Cortex of kidney (tissue), 1 donor: ENCODE measurements at places on chromosomes 4 and X.

- DNase-seq, result no peak
Measured at GRCh38 chr4:73740353-73740778, at the start of gene CXCL8. Gene CXCL8 (plus strand): TSS chr4:73740569. CDS start chr4:73740659, 90 bp downstream.

DNA sequence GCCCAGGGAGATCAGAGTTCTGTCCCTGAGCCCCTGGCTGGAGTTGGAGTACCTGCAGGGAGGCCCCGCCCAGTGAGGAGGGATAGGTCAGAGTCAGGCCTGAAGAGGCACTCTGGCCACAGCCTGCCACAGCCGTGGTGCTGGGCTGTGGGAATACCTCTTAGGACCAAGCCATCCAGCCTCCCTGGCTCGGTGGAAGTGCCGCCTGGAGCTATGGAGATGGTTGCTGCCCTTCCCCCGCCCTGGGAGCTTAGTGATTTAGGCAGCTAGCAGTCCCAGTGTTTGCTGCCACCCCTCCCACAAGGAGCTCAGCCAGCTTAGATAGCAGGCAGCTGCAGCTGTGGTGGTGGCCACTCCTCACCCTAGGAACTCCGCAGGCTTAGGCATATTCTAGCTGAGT, 446.3 kb upstream of the GNPDA2 start:
- DNase-seq, result no peak

GRCh38 chr4:7389101-7389701, 45.5 kb downstream of the PSAPL1 start:
- no peak for DNase-seq

DNA sequence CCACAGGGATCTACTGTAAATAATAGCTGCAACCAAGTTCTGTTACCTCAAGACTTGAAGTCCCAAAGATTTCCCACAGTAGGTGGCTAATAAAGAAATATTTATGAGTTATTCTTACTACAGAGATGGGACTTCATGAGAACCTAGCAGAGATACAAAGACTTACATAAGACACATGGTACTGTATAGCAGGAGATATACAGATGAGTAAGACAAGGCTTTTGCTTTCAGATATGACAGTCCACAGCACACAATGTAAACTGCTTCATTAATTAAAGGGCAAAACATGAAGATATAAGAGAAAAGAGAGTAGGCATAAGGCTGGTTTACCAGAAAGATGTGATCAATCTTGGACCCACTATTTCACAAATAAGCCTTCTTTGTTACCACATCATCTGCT, 6.6 kb downstream of the ANKRD17 start:
- DNase-seq, result no peak

DNA sequence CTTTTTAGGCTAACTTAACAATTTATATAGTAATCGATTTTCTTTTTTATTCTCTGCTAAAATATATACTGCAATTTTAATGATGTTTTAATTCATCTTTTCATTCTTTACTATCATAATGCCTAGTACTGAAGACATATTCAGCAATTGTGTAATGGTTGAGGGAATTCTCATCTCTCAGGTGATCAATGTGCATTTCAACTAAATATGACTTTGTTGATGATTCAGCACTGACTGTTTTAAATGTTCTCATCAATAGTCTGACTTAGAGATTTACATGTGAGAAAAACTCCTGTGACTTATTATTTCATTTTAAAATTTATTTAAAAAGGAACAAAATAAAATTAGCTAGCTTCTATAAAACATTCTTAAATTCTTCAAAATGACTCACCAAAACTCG, 1450.3 kb downstream of the STIM2 start:
- no peak for DNase-seq

GRCh38 chr4:157421365-157421764, 200.8 kb downstream of the GRIA2 start:
- DNase-seq, result no peak

DNA sequence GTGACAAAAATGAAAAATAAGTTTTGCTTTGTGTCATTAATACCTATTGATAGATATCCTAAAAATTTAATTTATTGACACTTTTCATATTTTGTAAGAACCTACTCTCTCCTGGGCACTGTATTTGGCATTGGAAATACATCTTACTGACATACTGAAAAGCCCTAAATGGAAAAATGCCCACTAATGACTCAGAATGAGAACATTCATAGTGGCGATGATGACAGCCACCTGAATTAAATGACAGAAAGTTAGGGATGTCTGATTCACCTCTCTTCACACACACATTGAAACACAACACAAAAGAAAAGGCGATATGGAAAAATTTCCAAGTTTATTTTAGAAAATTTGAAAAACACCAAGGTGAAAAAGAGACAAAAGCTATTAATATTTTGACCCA, 992.3 kb downstream of the STPG2 start:
- no peak for DNase-seq

- DNase-seq, result no peak
Measured at GRCh38 chrX:150339736-150340135, 23.4 kb upstream of the MAMLD1 start.

DNA sequence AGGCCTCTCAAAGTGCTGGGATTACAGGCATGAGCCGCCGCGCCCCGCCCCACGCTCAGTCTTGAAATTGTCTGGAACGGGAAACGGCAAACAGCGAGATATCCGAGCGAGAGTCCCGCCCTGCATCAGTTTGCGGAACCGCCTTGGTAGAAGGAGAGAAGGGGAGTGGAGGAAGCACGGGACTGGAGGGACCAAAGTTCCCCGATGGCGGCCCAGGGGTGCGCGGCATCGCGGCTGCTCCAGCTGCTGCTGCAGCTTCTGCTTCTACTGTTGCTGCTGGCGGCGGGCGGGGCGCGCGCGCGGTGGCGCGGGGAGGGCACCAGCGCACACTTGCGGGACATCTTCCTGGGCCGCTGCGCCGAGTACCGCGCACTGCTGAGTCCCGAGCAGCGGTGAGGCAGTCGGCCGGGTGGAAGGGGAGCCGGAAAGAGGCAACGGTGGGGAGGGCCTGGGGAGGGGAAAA, at the start of gene BST1:
Gene BST1 (plus strand): TSS at position 125 of the 463 bp plus-strand sequence. CDS start 80 bp downstream, at position 205.
- DNase-seq, result peak; percentile 16

DNA sequence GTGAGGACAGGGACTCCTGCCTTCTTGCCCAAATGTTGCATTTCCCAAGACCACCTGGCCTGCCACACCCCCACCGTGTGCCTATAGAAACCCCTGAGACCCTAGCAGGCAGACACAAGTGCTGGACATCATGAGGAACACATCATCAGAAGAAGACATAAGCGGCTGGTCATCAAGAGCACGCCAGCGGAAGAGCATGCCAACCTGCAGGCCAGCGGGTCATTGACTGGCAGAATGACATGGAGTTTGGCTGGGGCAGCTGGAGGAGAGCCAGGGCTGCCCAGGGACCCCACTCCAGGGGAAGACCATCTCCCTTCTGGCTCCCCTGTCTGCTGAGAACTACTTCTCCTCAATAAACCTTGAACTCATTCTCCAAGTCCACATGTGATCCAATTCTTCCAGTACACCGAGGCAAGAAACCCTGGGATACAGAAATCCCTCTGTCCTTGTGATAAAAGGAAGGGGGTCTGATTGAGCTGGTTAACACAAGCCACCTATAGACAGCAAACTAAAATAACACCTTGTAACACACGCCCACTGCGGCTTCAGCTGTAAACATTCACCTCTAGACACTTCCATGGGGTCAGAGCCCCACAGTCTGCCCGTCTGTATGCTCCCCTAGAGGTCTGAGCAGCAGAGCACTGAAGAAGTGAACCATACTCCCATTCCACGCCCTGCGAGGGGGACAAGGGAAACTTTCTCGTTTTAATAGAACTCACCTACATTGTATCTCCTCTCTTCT, 164.8 kb upstream of the EMCN start:
- no peak for DNase-seq

DNA sequence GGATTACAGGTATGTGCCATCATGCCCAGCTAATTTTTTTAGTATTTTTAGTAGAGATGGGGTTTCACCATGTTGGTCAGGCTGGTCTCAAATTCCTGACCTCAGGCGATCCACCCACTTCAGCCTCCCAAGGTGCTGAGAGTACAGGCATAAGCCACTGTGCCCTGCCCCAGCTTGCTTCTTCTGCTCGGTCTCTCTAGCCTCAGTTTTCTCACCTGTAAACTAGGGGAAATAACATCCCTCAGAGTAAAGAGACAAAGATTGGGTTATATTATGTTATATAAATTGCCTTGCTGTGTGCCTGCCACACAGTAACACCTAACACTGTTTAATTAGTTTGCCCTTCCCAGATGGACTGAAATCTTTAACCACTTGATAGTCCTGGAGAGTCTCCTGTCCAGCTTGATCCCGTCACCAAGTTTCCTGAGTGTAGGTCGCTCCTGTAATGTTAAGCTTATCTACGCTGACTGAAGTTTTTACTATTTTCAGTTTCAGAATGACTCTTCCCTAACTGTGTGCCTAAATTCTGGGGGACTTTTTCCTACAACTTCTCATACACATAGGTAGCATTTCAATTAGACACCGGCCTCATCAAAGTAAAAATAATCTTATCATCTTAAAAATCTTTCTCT, 412.7 kb upstream of the TENM3 start:
- DNase-seq, result no peak

- no peak for DNase-seq
Measured at GRCh38 chr4:93957186-93957585, 128.6 kb downstream of the ATOH1 start.

DNA sequence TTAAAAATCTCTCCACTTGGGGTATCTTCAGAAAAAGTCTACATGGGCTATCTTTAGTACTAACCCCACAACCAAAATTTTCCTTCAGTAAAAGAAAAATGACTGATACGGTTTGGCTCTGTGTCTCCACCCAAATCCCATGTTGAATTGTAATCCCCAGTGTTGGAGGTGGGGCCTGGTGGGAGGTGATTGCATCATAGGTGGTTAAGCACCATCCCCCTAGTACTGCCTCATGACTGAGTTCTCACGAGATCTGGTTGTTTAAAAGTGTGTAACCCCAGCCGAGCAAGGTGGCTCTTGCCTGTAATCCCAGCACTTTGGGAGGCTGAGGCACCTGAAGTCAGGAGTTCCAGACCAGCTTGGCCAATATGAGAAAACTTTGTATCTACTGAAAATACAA, 66.8 kb downstream of the USP46 start:
- no peak for DNase-seq

DNA sequence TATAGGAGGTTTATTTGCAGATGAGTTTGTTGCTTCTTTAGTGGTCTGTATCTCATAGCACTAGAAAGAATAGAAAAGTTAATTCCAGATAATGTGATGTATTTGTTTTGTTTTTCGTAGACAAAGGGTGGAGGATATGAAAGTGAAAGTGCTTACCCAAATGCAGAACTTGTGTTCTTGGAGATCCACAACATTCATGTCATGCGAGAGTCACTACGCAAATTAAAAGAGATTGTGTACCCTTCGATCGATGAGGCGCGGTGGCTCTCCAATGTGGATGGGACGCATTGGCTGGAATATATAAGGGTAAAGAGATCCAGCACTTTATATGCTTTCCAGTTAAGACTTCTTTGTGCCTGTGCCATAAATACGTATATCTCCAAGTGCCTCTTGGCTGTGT, 43.3 kb downstream of the MTMR1 start:
- no peak for DNase-seq

- no peak for DNase-seq
Measured at GRCh38 chr4:158094413-158095134, 78.3 kb downstream of the GASK1B start.

GRCh38 chr4:82744284-82744968, 54.2 kb downstream of the SCD5 start:
- no peak for DNase-seq

DNA sequence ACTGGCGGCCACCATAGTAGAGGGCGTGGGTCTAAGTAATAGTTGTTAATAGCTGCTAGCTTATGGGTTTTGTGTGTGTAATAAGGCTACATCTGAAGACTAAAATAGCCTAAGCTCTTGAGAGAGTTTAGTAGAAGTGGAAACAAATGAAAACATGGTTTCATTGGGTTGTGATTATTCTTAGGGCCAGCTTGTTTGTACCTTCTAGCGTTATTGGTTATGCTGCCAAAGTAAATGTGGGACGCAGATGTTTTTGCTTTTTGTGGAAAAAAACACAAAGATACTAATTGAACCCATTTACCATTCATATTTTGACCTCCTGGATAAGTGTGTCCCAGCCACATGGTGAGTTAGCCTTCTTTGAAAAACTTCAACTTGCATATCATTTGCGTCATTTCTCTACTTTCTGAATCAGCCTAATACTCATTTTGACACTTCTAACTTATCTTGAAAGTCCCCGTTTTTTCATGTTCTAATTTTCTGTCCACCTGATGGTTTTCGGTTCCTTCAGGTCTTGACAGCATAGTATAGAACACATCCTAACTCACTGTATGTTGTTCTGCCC, 305.3 kb downstream of the FRMPD4 start:
- DNase-seq, result no peak

DNA sequence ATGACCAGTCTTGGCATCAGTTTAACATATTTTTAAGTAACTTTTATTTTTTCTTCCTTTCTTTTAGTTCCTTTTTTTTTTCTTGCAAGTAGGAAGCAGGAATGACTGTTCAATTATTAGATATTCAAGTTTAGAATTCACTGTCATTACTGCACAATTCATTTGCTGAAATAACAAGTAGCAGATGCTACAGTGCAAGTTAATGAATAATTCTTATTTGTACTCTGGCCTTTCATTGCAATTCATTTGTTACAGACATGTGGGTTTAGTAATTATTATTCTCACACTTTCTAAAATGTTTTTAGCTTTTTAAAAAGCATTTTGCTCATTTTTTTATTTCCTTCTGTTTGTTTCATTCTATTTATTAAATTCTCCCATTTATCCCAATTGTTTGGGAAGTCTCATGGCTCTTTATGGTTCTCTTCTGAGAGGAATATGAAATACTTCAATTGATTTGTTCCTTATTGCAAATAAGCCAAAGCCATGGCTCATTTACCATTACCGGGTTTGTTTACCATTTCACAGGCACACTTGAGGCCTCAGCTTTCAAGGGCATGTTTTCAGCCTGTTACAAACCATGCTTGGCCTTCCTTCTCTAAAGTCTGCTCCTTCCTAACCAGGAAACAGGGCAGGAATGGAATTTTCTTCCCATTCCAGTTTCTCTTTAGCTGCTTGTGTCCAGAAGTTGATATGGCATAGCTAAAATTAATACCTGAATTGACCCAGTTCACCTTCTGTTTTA, 4.6 kb upstream of the DCAF4L1 start:
- DNase-seq, result no peak

DNA sequence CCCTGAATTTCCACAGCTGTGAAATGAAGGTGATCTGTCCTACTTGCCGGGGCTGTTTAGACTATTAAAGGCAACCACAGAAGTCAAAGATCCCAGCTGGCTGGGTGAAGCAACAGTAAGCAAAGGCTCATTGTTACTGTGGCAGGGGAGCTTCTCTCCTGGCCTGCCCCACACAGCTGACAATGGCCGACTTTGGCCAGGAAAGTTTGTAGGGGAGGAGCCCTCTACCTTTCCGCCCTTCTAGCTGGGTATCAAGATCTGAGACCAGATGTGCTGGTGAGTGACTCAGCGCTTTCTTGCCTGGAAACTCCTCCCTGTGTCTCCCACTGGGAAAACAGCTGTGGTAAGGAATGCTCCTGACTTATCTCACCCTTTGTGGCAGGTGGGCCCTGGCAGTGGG, 21.1 kb downstream of the RASSF6 start:
- no peak for DNase-seq

- no peak for DNase-seq
Measured at GRCh38 chrX:30561191-30561590, 16.4 kb downstream of the TASL start.
